ENCODE measurements at places on chromosomes 4 and X. TPM values are rescaled to one million over a fixed set of nuclear protein-coding genes. Genes with fewer than 3 reads are reported as not detected.

NDP gene
- total RNA-seq: not detected

YY2 gene
- total RNA-seq: 3.0 TPM

FOXP3 gene
- total RNA-seq: not detected

HELT gene
- not detected for total RNA-seq

UGT2A3 gene
- total RNA-seq: not detected

PGAM4 gene
- total RNA-seq: not detected

GK gene
- total RNA-seq: 4.1 TPM

IRS4 gene
- total RNA-seq: not detected
